HEK293T (cell line): ENCODE measurements at places on chromosomes 12 and 14.

GRCh38 chr14:49545071-49545470 lies 41.1 kb downstream of the RPS29 start:
- DNase-seq, result no peak

GRCh38 chr14:36975834-36976233 lies 196.6 kb downstream of the SLC25A21 start:
- DNase-seq, result no peak

DNA sequence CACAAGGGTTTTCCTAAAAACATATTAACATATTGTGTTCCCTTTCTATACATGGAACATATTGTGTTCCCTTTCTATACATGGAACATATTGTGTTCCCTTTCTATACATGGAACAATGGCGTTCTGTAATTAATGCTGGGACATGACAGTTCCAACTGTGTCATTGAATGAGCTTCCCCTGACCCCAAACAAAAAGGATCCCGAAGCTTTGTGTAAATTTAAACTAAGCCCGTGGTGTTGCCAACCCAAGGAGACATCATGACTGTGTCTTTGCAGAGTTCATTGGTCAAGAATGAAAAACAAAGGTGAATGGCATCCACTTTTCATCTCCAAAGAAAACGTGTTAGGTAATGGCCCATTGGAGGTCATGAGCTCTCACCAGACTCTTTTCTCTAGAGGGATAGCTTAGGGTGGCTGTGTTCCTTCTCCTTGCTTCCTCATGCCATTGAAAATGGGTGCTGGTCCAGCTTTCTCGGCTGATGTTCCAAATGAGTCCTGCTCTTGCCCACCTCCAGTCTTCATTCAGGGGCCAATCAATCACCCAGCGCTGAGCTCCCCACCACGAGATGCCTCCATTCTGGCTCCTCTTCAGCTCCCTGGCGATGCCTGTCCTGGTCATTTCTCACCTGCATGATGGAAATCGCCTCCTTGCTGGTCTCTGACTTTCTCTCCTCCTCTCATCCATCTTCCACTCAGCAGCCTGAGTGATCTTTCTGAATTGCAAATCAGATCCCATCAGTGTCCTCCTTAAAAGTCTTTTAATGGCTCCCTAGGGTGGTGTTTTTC lies 156.1 kb downstream of the VRK1 start:
- no peak for DNase-seq

- no peak for DNase-seq
Measured at GRCh38 chr14:69132513-69133181, 20.3 kb downstream of the DCAF5 start.

DNA sequence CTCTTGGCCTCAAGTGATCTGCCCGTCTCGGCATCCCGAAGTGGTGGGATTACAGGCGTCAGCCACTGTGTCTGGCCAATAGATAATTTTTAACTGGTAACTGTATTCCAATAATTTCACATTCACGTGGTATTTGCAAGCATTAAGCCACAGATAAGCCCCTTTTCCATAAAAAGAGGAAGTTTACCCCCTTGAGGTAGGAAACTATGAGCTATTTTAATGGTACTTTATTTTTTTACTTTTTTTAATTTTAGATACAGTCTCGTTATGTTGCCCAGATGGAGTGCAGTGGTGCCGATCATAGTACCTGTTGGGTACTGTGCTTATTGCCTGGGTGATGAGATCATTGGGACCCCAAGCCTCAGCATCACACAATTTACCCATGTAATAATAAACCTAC lies 42.9 kb upstream of the AP4S1 start:
- DNase-seq, result no peak
